ENCODE measurements at places on chromosomes 16 and 17. TPM values are rescaled to one million over a fixed set of nuclear protein-coding genes. Genes with fewer than 3 reads are reported as not detected.

NUDT16L1 gene
- total RNA-seq: 16.8 TPM

KRT12 gene
- total RNA-seq: not detected

AGRP gene
- not detected for total RNA-seq

- DNase-seq: no peak
Measured at GRCh38 chr17:74403512-74404137, 28.3 kb upstream of the GPRC5C start.

PRSS36 gene
- total RNA-seq: 1.3 TPM

ANKFN1 gene
- total RNA-seq: not detected

DNA sequence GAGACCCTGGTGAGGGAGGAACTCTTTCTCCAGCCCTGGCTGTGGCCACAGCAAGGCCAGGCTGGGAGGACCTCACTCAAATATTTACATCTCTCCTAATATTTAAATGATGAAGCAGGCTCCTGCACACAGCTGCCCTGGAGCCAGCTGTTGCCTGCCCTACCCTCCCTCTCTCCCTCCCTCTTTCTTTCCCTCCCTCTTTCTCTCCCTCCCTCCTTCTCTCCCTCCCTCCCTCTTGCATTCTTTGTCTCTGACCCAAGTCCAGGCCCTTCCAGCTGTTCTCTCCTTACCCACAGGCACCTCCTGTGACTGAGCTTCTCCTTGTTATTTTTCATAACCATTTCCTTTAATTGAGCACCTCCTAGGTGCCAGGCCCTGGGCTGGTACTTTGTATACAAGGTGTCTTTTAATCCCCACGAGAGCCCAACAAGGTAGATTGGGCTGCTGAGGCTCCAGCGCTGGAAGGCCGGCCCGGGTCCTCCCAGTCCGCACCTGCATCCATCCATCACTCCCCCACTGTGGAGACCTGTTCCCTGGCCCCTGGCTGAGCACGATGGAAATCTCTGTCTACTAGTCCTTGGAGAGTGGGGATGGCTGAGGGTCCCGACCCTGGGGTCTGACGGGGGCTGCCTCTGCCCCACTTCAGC lies 242.3 kb downstream of the SEC14L1 start:
- no peak for DNase-seq

DNA sequence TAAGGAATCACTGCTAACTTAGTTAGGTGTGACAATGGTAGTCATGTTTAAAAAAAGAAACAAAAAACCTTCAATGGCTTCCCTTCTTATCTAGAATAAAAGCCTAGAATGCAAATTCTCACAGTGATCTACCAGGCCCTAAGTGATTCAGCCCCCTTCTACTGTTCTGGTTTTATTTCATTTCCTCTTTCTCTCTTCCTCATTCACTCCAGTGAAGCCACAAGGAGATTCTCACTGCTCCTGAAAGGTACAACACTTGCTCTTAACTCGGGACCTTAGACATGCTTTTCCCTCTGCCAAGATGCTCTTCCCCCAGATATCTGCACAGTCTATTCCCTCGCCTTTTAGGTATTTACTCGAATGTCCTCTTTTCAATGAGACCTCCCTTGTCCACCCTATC lies 3.7 kb downstream of the PIGS start:
- no peak for DNase-seq

MGAT5B gene
- total RNA-seq: 0.14 TPM

All from thoracic aorta (tissue), 2 donors.